ENCODE measurements at places on chromosomes 1 and 21.

DNA sequence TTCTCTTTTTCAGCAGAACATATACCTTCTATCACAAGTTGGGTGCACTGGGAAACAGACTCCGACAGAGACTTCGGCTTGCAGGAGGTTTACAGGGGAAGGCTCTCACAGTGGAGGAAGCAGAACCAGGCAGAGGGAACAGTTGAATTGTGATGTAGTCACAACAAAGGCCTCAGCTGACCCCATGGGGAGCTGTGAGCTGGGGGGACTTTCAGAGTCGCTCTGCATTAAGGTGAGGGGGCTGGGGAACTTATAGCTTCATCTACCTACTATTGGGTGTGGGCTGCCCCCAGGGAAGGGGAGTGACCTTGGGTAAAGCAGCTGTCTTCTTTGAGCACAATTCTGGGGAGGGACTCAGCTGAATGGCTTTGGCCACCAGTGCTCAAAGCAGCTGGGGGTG, 94.9 kb upstream of the POU3F1 start:
- DNase-seq = no peak

DNA sequence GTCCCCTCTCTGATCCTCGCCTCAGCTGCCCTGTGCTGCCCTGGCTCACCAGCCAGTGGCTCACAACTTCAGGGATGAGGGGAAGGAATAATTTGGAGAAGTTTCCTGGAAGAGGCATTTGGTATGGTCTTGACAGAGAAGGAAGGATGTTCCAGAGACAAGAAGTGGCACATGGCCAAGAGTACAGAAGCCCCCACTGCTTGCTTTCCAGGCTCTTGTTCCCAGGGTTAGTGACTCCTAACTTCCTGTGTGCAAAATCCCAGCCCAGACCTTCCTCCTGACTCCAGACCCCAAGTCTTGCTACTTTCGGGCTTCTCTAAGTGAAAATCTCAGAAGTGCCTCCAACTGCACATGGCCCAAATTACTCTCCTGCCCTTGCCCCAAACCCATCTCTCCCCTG, 85.7 kb downstream of the HMGB4 start:
- no peak for DNase-seq

GRCh38 chr1:36884029-36884701, 150.2 kb downstream of the GRIK3 start:
- DNase-seq = no peak

- DNase-seq = no peak
Measured at GRCh38 chr21:29453511-29453910, 154.8 kb downstream of the BACH1 start.

GRCh38 chr1:209384710-209385550, 198.6 kb upstream of the CAMK1G start:
- DNase-seq = no peak

GRCh38 chr1:27570784-27571183, 33.2 kb downstream of the AHDC1 start:
- DNase-seq = no peak

- no peak for DNase-seq
Measured at GRCh38 chr1:41448821-41449220, 35.7 kb downstream of the EDN2 start.

GRCh38 chr1:21550097-21550496, 40.9 kb downstream of the ALPL start:
- DNase-seq = peak; percentile 7

DNA sequence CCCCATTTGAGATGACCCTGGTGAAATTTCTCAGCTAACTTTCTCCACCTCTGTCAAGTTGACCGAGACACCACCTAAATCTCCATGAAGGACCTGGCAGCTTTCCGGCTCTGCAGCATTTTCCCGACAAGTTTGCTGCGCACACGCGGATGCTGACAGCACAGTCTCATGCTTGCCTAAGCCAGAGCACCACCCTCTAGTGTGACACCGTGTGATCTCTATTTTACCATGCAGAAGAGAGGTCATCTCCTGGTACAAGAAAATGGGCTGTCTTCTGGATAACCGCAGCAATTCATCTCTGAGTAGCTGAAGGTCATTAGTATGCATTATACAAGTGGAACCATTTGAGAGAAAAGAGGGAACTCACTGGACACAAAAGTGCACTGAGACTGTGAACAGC, 38.9 kb upstream of the H6PD start:
- DNase-seq = no peak

DNA sequence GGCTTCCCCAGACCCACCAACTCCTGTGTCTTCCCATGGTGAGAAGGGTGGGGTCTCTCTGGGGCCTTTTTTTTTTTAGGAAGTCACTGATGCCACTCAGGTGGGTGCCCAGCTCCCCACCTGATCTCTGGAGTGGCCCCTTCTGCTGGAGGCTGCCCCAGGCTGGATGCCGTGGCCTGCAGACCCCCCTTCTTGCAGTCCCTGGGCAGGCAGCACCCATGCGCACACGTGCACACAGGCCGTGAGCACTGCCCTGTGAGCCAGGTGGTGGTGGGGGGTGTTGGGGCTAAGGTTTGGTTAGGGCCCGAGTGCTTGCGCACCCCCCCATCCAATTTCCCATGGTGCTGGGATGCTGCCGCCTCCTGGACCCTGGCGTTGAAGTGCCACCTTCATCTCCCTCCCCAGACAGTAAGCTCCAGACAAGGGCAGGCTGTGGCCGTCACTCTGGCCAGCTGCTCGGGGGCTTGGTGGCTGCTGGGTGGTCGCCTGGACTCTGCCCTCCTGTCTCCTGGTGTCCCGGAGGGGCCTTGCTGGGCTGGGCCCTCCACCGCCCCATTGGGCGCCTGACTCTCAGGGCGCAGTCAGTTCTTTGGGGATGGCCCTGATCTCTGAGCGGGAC, 50.6 kb downstream of the SKI start:
- DNase-seq = no peak

DNA sequence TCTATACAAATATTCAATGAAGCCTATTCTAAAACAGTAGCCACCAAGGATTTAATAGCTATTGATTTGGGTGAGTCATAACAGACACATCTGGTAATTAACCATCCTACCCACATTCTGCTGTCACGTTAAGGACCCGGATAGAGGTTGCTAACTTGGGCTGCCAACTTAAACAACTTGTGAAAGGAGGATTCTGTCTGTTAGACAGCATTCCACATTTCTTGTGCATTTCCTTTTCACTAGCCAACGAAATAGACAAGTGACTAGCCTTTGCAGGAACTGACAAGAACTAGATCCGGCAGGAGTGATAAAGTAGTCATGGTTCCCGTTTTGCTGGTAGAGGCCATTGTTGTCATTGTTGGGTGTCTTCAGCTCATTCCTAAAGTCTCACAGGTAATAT, 9.5 kb downstream of the DSCAM start:
- no peak for DNase-seq

DNA sequence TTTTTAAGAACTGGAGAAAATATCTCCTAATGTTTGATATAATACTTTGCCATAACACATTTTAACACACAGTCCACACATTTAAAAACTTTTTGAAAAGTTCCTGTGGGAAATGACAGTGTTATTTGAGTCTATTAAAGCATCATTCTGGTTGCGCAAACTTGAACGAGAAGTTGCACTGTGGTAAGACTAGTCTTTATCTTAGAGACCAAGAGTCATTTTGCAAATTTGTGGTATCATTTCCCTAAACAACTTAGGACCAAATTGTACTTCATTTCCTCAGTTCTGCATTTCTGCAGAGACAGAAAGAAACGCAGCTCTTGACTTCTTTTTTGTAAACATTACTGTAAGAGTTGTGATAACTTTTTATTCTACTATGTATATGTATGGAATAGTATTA, at the start of gene RGS18:
Gene RGS18, plus strand, starts transcription at position 282 of the 400 bp plus-strand sequence. CDS start 176 bp downstream, outside the sequence.
- DNase-seq = peak; percentile 95

DNA sequence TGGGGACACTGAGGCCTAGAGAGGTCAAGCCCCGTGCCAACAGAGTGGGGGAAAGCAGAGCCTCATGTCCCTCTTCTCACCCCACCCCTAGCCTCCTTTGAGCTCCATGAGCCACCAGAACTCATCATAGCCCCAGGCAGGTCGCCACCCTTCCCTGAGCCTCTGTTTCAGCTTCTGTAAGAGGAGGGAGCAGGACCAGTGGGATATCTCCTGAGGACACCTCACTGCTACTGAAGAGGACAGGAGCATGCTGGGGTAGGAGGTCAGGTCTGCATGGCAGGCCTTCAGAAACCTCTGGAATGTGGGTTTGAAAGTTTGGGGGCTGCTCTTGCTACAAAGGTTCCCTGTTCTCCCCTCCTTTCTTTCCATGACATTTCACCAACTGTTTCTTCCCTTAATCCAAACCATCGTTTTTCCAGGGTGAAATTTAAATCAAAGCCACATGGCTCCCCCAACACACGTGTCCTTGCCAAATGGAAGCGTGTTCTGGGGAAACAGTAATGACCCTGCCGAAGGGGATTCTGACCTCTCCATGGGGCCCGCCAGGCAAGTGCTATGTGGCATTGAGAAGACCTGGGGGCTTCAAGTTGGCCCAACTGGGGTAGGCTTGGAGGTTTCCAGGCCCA, 88.1 kb upstream of the RUNX3 start:
- DNase-seq = no peak

GRCh38 chr21:42565206-42565810, 51.7 kb downstream of the SLC37A1 start:
- no peak for DNase-seq

GRCh38 chr1:117104986-117105385, 16.6 kb downstream of the TRIM45 start:
- no peak for DNase-seq

DNA sequence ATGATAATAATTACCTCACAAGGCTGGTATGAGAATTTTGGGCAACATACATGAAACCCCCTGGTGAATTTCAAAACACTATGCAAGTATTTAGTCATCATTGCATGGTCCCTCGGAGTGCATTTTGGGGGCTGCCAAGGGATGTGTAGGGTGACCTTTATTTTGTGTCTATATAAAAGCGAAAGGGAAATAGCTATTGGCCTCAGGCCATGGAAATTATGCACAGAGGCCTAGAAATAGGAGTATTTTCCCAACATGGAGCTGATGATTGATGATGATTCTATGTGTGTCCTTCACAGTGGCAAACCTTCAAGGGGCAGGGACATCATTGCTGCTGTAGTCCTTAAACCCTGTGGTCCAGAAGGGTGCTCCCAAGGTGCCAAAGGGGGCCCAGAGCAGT, 265.5 kb downstream of the ST6GALNAC3 start:
- no peak for DNase-seq

DNA sequence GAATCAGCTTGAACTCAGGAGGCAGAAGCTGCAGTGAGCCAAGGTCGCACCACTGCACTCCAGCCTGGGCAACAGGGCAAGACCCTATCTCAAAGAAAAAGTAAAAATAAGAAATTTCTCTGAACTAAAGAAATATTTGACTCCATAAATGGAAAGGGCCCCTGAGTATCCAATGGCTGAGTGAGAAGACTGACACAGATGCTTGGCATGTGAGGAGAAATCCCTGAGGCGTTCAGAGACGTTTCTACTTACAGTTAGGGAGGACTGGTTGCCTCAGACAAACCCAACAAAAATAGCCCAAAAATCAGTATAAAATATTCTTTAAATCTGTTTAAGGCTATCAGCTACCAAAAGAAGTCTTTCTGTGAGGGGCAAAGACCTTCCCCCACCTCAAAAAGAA, 3.0 kb upstream of the SUMO3 start:
- no peak for DNase-seq

DNA sequence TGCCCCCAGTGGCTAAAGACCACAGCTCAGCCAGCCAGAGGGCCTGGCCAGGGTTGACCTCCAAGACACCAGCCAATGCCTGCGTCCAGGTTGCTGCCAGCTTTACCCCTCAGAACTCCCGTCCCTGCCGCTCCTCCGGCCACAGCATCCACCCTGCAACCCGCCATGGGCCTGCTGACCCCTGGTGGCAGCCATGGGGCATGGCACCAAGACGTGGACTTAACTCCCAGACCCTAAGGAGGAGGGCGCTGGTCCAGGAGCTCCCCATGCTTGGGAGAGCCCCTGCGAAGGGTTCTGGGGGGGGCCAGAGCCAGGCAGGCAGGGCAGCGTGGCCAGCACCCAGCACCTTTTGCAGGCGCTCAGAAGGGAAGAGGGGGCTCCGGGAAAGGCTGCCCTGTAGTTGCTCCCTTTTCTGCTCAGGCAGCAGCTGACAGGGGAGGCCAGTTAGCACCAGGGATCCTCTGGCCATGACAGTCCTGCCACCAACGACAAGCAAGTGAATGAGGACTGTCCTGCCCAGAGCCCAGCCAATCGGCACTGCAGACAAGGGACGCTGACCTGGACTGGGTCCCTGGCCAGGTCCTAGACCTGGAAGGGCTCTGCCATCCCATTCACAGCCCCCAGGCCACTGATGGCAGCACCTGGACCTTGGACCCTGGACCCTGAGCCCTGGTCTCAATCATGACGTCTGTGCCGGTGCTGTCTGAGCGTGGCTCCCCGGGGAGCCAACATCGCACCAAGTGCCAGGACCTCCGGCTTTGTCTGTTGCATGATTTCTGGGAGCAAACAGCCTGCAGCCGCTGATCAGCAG, 246.2 kb downstream of the NPHP4 start:
- DNase-seq = peak; percentile 41

- DNase-seq = no peak
Measured at GRCh38 chr1:70383483-70383882, 27.6 kb upstream of the CTH start.

DNA sequence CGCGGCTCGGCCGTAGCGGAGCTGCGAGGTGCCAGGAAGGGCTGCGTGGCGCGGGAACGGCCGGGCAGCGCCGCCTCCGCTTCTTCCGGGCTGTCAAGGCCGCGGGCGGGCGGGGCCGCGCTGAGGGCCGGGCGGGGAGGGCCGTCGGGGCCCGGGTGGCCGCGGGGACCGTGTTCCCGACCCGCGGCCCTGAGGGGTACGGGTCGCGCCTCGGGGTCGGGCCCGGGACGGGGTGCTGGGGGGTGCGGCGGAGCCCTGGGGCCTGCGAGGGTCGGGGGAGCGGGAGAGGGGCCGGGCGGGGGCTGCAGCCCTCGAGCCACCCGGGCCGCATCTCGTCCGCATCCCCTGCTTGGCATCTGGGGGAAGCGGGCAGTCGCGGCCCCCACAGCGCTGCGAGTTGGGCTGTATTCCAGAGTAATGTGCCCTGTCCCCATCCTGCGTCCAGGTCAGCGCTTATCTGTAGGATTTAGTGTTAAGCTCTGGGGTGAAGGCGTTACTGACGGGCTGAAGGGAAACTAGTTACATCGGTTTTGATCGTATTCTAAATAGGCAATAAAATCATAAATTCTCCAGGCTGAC, 379 bp downstream of the RER1 start:
- no peak for DNase-seq

DNA sequence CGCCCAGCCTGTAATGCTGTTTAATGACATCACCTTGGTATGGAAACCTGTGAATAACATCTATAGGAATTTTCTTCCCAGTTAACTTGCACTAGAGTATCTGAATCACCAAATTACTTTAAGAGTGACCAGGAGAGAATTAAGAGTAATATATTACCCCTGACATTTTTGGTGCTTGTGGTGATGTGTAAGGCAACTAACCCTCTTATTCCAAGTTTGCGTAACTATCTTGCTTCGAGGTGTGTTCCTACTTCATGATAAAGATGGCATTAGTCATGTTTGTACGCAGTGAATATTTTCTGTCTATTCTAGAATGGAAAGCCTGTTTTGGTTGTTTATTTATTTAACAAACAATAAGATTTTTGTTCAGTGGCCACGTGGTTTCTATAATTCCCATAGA, 131.3 kb downstream of the ZP4 start:
- DNase-seq = no peak

Measured in AML-193 (cell line).